ENCODE measurements at places on chromosomes 1 and 21.

DNA sequence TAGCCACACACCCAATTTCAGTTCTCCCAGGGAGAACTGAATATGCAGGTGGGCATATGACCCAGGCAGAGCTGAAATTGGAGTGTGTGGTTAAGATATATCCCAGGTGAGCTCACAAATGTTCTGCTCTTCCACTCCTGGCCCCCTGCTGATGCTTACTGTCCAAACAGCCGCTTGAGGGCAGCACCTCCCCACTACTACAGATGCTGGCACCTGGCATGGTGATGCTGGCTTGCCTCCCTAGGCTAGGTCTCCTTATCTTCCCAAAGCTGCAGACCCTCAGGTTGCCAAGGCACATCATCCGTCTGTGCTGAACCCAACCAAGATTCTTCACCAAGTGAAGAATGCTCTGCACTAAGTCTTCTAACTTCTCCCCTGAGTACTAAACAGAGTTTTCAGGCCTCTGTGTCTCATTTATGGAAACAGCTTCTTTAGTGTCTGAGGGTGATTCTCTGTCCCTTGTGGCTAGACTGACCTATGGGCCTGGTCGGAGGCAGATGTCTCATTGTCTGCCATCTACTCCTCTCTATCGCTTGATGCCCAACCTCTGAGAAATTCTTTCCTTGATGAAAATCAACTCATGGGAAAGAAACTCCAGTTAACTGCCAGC lies 27.2 kb downstream of the XCL1 start:
- H3K4me3 ChIP-seq: no peak overlapping the region
- H3K36me3 ChIP-seq: no peaks in the 10 kb centered on the region
- H3K27me3 ChIP-seq: peaks cover 7% of the 10 kb centered on the region
- no peak overlapping the region for H3K27ac ChIP-seq

- H3K27me3 ChIP-seq: peaks cover 9% of the 10 kb centered on the region
- no peak overlapping the region for H3K27ac ChIP-seq
- H3K4me3 ChIP-seq: no peak overlapping the region
- no peaks in the 10 kb centered on the region for H3K4me1 ChIP-seq
Observed at GRCh38 chr1:207059881-207060280, 6.8 kb downstream of the PFKFB2 start.

DNA sequence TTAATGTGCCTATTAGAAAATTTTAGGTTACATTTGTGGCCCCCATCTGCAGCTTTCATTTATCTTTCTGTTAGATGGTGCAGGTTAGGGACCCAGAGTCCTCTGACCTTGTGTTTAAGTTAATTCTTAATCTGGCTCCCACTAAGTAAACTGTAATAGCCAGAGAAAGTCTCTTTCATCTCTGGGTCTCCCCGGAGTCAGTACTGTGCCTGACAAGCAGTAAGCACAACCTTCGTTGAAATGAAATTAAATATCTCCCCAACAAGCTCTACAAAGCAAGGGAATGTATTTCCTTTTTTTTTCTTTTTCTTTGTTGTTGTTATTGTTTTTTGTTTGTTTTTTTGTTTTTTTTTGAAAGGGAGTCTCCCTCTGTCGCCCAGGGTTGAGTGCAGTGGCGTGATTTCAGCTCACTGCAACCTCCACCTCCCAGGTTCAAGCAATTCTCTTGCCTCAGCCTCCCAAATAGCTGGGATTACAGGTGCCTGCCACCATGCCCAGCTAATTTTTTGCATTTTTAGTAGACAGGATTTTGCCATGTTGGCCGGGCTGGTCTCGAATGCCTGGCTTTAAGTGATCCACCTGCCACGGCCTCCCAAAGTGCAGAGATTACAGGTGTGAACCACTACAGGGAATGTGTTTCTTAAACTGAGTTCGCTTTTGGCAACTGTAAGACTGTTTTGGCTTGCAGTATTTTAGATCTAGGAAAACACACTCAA lies 81.6 kb downstream of the HHIPL2 start:
- H3K36me3 ChIP-seq: no peaks in the 10 kb centered on the region
- H3K27ac ChIP-seq: no peak overlapping the region
- DNase-seq: no peak
- peaks cover 5% of the 10 kb centered on the region for H3K27me3 ChIP-seq
- peaks cover 11% of the 10 kb centered on the region for H3K4me1 ChIP-seq

DNA sequence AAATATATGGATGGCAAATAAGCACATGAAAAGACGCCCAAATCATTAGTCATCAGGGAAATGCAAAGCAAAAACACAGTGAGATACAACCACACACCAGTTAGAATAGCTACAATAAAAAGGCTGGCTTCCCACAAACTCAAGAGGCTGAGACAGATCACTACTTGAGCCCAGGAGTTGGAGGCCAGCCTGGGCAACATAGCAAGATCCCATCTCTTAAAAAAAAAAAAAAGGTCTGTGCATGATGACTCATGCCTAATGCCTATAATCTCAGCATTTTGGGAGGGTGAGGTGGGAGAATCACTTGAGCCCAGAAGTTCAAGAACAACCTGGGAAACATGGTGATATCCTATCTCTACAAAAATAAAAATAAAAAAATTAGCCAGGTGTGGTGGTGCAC lies 19.8 kb downstream of the LDLRAD1 start:
- DNase-seq: no peak
- no peak overlapping the region for H3K27ac ChIP-seq
- H3K4me1 ChIP-seq: no peaks in the 10 kb centered on the region

GRCh38 chr1:38990386-38990737 lies 714 bp upstream of the AKIRIN1 start:
- H3K4me1 ChIP-seq: peaks cover 42% of the 10 kb centered on the region
- H3K27me3 ChIP-seq: no peaks in the 10 kb centered on the region
- no peak for DNase-seq
- H3K4me3 ChIP-seq: peak overlapping the region; percentile 68
- peaks cover 8% of the 10 kb centered on the region for H3K36me3 ChIP-seq

DNA sequence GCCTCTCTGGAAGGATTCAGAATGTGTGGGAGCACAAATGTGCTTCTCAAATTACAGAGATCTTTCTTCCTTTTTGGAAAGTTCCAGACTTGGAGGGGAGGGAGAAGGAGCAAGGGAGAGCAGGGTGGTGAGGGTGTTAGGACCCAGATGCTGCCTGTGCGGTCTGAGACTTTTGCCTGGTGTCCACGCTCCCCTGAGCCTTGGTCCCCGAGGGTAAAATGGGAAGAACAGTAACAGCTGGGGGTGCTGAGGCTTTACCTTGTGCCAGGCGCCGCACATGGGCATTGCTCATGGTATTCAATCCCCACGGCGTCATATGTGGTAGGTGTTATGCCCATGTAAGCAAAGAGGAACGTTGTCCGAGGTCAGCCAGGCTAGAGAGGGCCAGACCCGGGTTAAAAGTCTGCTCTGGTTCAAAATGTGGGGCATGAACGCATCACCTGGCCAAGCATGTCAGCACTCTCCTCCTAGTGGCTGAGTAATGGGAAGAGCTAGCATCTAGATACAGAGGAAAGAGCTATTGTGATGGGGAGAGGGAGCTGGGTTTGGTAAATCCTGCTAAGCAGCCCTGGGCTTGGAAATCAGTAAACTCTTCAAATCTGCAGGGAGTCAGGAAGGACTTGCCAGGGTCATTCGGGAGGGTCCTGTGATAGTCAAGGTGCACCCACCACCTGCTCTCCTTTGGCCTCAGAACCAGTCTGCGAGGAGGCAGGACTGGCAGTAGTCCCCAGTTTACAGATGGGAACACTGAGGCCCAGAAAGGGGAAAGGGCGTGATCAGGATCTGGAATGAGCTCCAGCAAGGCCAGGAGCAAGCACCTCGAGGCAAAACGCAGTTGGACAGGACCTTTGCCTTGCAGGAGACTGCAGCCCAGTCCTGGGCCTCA lies 4.5 kb upstream of the RUNX3 start:
- no peaks in the 10 kb centered on the region for H3K36me3 ChIP-seq
- no peak overlapping the region for H3K27ac ChIP-seq
- no peak overlapping the region for H3K4me3 ChIP-seq
- peaks cover 34% of the 10 kb centered on the region for H3K4me1 ChIP-seq
- DNase-seq: no peak

GRCh38 chr1:200866521-200866920 lies 6.3 kb upstream of the GPR25 start:
- H3K27ac ChIP-seq: peak overlapping the region; percentile 41
- H3K36me3 ChIP-seq: no peaks in the 10 kb centered on the region
- no peak for DNase-seq

DNA sequence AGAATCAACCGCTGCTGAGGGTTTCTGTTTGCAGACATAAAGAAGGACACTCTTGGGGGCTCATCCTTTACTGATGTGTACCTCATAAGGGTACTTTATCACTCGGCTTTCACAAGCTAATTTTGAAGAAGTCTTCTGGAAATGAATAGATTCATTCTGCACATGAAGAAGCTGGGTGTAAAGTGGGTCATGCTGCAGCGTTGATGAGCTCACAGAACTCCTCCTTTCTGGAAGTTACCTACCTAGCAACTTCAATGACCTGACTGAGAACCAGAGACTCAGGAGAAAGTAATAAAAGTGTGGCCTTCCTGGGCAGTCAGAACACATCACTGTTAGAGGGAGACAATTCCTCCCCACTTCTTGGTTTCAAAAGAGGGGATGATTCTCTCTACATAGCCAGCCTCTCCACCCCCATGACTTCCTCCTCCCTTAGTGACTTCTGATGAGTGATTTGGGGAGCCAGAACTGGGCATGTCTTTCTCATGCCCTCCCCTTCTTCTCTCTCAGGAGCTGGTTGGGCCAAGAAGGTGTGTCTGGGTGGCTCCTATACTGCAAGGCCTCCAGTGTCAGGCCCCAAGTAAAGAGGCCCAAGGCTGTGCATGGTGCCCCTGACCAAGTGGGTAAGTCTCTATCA lies 27.0 kb downstream of the PCNX2 start:
- H3K4me3 ChIP-seq: no peak overlapping the region
- no peak for DNase-seq
- H3K27ac ChIP-seq: no peak overlapping the region
- no peaks in the 10 kb centered on the region for H3K27me3 ChIP-seq

GRCh38 chr21:46666941-46667740 lies 31.7 kb downstream of the PRMT2 start:
- peak; percentile 43 for DNase-seq
- peaks cover 15% of the 10 kb centered on the region for H3K4me1 ChIP-seq
- H3K36me3 ChIP-seq: peaks cover 15% of the 10 kb centered on the region
- H3K4me3 ChIP-seq: peak overlapping the region; percentile 19
- peaks cover 10% of the 10 kb centered on the region for H3K27me3 ChIP-seq
- no peak overlapping the region for H3K27ac ChIP-seq

GRCh38 chr21:46594276-46594675 lies 10.6 kb downstream of the S100B start:
- H3K4me1 ChIP-seq: no peaks in the 10 kb centered on the region
- no peaks in the 10 kb centered on the region for H3K27me3 ChIP-seq
- no peak overlapping the region for H3K27ac ChIP-seq
- no peak for DNase-seq

- H3K4me3 ChIP-seq: no peak overlapping the region
- H3K36me3 ChIP-seq: peaks cover 9% of the 10 kb centered on the region
- no peaks in the 10 kb centered on the region for H3K4me1 ChIP-seq
- no peak overlapping the region for H3K27ac ChIP-seq
- no peaks in the 10 kb centered on the region for H3K27me3 ChIP-seq
Observed at GRCh38 chr1:91742848-91743292, 143.1 kb downstream of the TGFBR3 start.

GRCh38 chr21:44370786-44371410 lies 17.5 kb downstream of the TRPM2 start:
- no peak for DNase-seq
- no peaks in the 10 kb centered on the region for H3K27me3 ChIP-seq
- H3K4me3 ChIP-seq: no peak overlapping the region
- no peaks in the 10 kb centered on the region for H3K36me3 ChIP-seq
- peaks cover 6% of the 10 kb centered on the region for H3K4me1 ChIP-seq

GRCh38 chr1:230827081-230827681 lies 41.1 kb downstream of the C1orf198 start:
- no peaks in the 10 kb centered on the region for H3K36me3 ChIP-seq
- DNase-seq: no peak
- H3K4me3 ChIP-seq: no peak overlapping the region
- no peaks in the 10 kb centered on the region for H3K27me3 ChIP-seq
- H3K4me1 ChIP-seq: no peaks in the 10 kb centered on the region

GRCh38 chr1:48940962-48941732 lies 164.5 kb upstream of the BEND5 start:
- no peak for DNase-seq
- no peak overlapping the region for H3K27ac ChIP-seq
- no peak overlapping the region for H3K4me3 ChIP-seq
- H3K4me1 ChIP-seq: no peaks in the 10 kb centered on the region
- no peaks in the 10 kb centered on the region for H3K27me3 ChIP-seq

GRCh38 chr1:60535713-60536112 lies 462.1 kb upstream of the C1orf87 start:
- DNase-seq: no peak
- no peaks in the 10 kb centered on the region for H3K4me1 ChIP-seq
- no peaks in the 10 kb centered on the region for H3K36me3 ChIP-seq
- no peak overlapping the region for H3K27ac ChIP-seq
- no peaks in the 10 kb centered on the region for H3K27me3 ChIP-seq

GRCh38 chr1:154614247-154614646 lies 6.3 kb upstream of the ADAR start:
- peaks cover 21% of the 10 kb centered on the region for H3K4me1 ChIP-seq
- DNase-seq: no peak
- H3K27me3 ChIP-seq: no peaks in the 10 kb centered on the region
- H3K27ac ChIP-seq: no peak overlapping the region
- no peak overlapping the region for H3K4me3 ChIP-seq

- peak; percentile 13 for DNase-seq
- H3K4me3 ChIP-seq: no peak overlapping the region
- no peaks in the 10 kb centered on the region for H3K4me1 ChIP-seq
- H3K27ac ChIP-seq: no peak overlapping the region
- H3K27me3 ChIP-seq: peaks cover 24% of the 10 kb centered on the region
Observed at GRCh38 chr1:159177272-159177907, 6.0 kb downstream of the CADM3 start.

DNA sequence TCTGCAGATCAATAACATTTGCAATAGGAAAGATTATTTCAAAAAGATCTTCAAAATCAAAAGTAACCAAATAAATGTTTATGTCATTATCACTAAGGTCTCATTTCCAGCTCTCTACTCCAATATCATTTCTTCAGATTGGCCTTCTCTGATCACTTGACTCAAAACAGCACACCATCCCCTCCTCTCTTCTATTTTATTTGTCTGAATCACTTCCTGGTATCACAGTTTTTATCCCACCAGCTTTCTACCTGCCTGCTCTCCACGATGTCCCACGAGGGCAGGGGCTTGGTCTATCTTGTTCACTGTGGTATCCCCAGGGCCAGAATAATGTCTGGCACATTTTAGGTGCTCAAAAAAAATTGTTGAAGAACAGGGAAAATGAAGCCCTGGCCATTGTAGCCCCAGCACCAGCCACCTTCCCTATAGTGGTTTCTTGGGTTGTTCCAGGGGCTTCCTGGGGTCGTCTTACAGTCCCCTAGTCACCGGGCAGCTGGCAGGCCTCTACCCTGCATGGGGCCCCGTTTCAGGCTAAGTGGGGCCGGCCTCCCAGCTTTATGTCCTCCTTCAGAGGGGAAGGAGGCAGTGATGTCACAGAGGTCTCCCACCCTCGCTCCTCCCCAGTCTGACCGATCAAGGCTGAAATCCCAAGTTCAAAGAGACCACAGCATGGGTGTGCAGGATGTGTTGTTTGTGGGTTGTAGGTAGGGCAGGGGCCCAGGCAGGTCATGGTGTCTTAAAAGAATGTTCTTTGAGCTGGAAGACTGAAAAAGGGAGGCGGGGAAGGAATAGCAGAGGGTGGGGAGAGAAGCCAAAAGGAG lies 3.5 kb upstream of the PADI1 start:
- peaks cover 9% of the 10 kb centered on the region for H3K4me1 ChIP-seq
- no peak overlapping the region for H3K27ac ChIP-seq
- peak; percentile 31 for DNase-seq
- no peak overlapping the region for H3K4me3 ChIP-seq
- no peaks in the 10 kb centered on the region for H3K36me3 ChIP-seq
